Umbilical cord (tissue), 2 donors: ENCODE measurements at places on chromosomes 1 and 21. TPM values are rescaled to one million over a fixed set of nuclear protein-coding genes. Genes with fewer than 3 reads are reported as not detected.

The CASQ2 gene
- 38.5 TPM for total RNA-seq

The SYT6 gene
- 0.96 TPM for total RNA-seq

The E2F2 gene
- total RNA-seq: 5.1 TPM

The F11R gene
- 30.6 TPM for total RNA-seq

The FCRL5 gene
- total RNA-seq: 5.8 TPM

The SLC45A3 gene
- 3.6 TPM for total RNA-seq

The SPRR2G gene
- 11.3 TPM for total RNA-seq

The F5 gene
- 2.9 TPM for total RNA-seq

The ST6GALNAC5 gene
- total RNA-seq: 166 TPM

The C8A gene
- not detected for total RNA-seq

The RHBG gene
- not detected for total RNA-seq

The CNKSR1 gene
- total RNA-seq: not detected
